GM12864 (cell line): ENCODE measurements at places on chromosomes 13 and 19.

DNA sequence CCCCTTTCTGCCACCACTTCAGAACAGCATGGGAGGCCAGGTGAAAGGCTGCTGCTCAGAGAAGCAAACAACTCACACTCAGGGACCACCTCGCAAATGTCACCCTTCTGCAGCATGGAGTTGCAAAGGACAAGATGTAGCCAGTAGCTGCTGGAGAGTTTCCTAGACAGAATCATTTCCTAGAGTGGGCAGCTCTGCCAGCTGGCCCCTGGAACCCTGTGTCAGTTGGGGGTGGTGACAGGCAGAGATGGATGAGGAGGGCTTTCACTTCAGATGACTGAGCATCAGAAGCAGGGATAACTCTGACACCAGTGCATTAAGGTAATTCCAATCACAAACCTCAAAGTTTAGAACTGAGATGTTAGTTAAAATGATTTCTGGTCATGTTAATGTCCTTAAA lies 34.4 kb upstream of the EPHX3 start:
- DNase-seq = no peak

DNA sequence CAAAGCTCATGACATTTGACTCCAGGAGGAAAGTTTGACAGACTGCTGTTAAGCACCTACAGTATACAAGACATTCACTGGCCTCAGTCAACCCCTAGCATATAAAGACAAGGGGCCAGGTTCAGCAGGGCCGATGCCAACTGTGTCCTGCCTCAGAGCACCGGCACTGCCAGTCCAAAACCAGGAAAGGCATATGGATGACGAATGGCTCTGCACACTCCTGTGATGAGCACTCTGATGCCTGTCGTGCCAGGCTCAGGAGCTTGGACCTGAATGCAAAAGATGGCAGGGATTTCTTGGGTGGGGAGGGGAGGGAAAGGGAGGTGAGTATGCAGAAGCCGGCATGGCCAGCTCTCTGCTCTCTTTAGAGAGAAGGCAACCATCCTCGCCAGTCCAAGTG lies 38.9 kb downstream of the COL4A1 start:
- no peak for DNase-seq

DNA sequence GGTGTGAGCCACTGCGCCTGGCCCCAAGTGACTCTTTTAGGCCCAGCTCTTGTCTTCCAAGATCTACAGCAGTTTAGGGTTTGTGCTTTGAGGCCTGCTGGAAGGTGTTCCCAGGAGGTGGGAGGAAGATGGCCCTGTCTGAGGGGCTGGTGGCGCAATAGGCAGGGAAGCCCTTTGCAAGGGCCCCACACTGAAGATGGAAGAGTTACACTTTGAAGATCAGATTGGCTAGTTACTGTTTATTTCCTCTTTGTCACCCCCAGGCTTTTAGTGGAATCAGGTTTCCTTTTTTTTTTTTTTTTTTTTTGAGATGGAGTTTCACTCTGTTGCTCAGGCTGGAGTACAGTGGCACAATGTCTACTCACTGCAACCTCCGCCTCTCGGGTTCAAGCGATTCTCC lies 1.9 kb upstream of the RABAC1 start:
- DNase-seq = no peak

- no peak for DNase-seq
Measured at GRCh38 chr19:17718550-17718946, 732 bp upstream of the MAP1S start.

DNA sequence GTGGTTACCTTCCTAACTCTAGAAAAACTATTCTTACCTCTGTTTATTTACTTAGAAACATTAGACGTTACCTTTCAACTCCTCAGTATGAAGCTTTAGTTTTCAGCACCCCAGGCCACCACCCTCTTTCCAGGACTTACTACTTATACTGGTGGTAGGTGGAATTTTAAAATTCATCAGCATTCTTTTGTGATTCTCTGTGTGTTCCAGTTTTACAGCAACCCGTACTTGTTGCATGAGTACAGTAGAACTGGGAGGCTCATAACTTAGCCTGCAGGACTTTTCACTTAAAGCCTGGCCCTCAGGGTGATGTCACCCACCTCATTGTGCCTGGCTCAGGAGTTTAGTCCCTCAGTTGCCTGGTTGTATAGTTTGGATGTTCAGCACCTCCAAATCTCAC lies 49.4 kb upstream of the ALOX5AP start:
- no peak for DNase-seq

GRCh38 chr19:2394054-2394441 lies 33.3 kb downstream of the TIMM13 start:
- DNase-seq = no peak

GRCh38 chr13:68523838-68524424 lies 1293.8 kb upstream of the PCDH9 start:
- no peak for DNase-seq

DNA sequence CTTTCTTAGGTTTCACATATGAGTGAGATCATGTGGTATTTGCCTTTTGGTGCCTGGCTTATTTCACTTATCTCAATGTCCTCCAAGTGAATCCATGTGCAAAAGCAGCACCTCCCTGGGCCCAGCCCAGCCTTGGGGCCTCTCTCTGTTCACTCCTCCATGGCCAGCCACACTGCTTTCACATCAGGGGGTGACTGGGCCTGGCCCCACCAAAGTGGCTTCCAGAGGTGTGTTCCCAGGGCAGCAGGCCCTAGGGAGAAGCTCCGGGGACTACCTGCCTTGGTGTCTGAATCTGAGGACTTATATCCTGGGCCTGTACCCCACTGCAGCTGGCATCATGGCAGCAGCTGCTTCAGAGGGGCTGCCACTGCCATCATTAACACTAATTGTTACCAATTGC lies 829.9 kb upstream of the SLITRK5 start:
- DNase-seq = no peak

GRCh38 chr19:29540114-29540513 lies 14.3 kb downstream of the VSTM2B start:
- DNase-seq = no peak

DNA sequence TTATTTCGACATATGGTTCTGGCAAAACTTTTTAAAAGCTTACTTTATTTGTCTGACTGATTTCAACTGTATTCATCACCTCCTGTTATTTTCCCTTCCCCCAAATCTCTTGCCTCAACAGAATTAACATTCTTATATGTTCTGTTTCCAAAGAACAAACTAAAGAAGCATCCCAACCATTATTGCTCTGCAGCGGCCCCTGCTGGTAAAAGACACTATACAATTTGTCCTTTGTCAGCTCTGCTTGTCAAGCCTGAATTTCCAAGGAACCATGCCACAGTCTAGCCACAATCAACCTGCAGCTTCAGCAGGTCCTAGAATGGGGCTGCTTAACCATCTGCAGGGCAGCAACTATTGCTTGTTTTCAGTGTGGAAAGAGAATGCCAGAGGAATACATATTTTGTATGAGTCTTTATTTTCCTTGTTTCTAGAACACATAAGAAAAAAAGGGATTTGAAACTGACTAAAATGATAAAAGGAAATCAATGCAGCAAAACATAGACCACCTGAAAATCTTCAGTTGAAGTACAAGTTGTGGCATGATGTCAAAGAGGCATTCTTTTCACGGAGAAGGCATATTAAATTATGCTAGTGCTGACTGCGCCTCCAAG lies 845.3 kb downstream of the DIAPH3 start:
- peak; percentile 2 for DNase-seq

GRCh38 chr19:7674010-7675005 lies 2.6 kb upstream of the MCEMP1 start:
- DNase-seq = peak; percentile 56

- DNase-seq = no peak
Measured at GRCh38 chr19:42498169-42498757, 30.0 kb downstream of the CEACAM1 start.

- no peak for DNase-seq
Measured at GRCh38 chr13:77009011-77009410, 17.1 kb downstream of the CLN5 start.

DNA sequence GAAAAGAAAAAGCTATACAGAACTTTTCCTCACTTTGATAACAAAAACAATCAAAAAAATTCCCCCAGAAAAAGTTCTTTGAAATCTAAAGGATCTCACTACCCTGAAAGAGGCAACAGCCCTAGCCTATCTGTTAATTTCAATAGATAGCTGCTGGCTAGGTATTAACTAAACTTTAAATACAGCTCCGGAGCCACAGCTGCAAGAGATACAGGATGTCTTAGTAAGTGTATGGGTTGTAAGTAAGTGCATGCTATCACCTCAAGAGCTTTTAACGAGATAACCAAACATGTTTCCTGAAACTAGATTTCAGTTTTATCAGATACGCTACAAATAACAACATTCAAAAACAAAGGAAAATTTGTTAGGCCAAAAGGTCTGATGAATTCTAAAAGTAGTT lies 148.4 kb downstream of the KLF12 start:
- DNase-seq = no peak

DNA sequence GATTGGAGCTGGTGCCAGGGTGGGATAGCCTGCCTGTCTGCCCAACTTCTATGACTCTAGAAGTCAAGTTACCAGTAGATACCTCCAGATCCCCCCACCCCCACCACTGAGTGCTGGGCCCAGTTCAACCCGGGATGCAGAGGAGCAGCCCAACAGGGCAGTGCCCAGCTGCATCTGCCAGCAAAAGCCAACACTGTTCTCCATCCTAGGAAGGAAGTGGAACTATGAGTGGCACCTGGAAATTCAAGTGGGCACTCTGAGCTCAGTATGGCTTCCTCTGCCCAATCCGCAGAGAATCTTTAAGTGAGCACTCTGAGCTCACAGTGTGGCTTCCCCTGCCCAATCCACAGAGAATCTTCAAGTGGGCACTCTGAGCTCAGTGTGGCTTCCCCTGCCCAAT lies 14.2 kb downstream of the TUBGCP3 start:
- no peak for DNase-seq

GRCh38 chr19:13066933-13067807 lies 35.5 kb downstream of the LYL1 start:
- no peak for DNase-seq

- DNase-seq = no peak
Measured at GRCh38 chr19:11191934-11192333, 5.4 kb downstream of the KANK2 start.

DNA sequence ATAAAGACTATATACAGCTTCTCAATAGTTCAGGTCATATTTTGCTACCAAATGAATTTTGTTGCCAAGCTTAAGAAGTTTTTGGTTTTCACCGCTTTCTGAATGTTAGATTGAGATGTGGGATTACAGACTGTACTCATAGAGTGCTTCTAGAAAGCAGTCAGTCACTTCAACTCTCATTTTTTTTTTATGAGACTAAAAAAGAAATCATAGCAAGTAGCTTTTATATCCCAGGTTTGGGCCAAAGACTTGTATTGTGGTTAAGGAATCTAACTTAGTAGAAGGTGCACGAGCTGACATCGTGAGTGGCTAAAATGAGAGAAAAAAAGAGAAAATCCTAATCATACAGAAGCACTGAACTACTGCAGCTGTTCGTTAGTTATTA lies 2.2 kb upstream of the USPL1 start:
- DNase-seq = no peak

DNA sequence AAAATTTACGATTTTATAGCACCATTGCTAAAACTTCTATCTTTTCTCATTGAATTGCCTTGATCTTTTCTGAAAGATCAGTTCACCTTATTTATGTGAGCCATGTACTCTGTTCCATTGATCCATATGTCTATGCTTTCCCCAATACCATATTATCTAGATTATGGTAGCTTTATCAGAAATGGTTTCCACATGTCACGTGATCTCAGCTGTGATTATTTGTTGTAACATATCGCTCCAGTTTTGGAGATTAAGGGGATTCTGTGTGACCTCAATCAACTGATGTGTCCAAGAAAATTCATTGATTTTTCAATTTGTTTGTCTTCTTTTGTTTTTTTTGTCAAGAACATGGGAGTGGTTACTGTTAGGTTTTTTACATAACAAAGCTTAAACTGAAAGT lies 1114.5 kb upstream of the ATXN8OS start:
- DNase-seq = no peak

DNA sequence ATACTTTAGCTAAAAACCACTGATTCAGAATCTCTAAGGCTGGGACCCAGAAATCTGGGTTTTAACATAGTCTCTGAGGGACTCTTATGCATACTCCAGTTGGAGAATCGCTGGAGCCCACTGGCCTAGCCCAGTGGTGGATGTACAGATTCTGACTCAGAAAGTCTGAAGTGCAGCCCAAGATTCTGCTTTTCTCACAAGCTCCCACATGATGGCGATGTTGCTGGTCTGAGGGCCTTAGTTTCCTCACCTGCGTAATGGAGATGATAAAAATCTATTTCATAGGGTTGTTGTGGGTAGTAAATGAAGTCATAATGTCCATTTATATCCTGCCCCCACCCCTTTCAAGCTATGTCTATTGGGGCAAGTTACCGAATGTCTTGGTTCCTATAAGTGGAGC lies 7.7 kb upstream of the CDADC1 start:
- no peak for DNase-seq

- no peak for DNase-seq
Measured at GRCh38 chr13:52830946-52831345, 17.5 kb downstream of the PCDH8 start.

- no peak for DNase-seq
Measured at GRCh38 chr13:85170372-85170771, 628.8 kb downstream of the SLITRK6 start.

DNA sequence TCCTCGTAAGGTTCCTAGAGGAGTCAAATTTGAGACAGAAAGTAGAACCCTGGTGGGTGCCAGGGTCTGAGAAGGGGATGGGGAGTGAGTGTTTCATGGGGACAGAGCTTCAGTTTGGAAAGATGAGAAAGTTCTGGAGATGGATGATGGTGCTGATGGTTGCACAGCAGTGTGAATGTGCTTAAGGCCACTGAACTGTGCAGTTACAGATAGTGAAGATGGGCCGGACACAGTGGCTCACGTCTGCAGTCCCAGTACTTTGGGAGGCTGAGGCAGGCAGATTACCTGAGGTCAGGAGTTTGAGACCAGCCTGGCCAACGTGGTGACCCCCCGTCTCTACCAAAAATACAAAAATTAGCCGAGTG lies 917 bp downstream of the SPC24 start:
- DNase-seq = no peak

DNA sequence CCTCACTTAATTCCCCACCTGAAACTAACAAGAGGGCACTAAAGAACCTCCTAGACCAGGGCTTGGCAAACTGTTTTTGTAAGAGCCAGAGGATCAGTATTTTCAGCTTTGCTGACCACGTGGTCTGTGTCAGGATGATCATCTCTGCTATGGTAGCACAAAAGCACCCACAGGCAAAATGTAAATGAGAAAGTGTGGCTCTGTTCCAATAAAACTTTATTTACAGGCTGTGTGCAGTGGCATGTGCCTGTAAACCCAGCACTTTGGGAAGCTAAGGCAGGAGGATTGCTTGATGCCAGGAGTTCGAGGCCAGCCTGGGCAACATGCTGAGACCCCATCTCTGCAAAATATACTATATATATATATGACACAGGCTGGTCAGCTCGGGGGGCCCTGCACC lies 31.2 kb downstream of the DNMT1 start:
- no peak for DNase-seq

DNA sequence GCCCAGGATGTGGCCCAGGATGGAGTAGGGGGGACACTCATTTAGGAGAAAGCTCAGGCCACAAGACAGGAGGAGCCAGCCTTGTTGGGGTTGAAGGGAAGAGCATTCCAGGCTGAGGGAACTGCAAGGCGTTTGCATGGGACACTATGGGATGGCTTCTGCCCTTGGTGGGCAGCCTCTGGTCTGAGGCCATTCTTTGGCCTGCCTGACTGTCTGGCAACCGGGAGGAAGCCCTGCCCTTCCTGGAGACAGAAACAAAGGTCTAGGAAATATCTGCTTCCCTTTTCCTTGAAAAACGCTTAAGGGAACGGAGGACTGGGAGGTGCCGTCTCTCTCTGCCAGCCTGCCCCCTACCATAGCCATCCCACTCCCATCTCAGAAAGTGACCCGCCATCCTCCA lies 2.8 kb upstream of the ICAM1 start:
- DNase-seq = no peak
